ENCODE measurements at places on chromosomes 6 and 20.

GRCh38 chr6:105886066-105886813 lies 199.9 kb upstream of the PRDM1 start:
- DNase-seq, result peak; percentile 73

DNA sequence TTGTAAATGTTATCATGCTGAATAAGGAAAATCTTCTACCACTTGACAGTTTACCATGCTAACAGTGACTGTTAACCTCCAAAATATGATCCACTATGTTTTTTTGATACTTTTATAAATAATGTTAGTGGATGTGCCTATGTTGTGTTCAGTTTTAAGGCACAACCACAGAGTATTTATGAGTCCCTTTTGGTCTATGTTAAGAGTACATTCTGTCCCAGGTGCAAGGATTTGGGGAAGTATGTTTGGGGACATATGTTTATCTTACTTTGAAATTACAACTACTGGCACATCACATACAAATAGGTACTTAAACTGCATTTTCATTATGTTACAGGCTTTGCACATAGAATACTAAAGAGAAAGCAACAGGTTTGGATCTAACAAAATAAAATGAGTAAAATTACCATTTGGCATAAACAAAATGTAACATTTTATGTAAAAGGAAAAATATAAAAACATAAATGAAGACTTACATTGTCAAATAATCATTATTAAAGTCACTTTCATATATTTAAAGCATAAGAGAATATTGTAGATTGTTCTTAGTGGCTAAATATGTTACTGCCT lies 71.2 kb downstream of the SESN1 start:
- DNase-seq, result no peak

DNA sequence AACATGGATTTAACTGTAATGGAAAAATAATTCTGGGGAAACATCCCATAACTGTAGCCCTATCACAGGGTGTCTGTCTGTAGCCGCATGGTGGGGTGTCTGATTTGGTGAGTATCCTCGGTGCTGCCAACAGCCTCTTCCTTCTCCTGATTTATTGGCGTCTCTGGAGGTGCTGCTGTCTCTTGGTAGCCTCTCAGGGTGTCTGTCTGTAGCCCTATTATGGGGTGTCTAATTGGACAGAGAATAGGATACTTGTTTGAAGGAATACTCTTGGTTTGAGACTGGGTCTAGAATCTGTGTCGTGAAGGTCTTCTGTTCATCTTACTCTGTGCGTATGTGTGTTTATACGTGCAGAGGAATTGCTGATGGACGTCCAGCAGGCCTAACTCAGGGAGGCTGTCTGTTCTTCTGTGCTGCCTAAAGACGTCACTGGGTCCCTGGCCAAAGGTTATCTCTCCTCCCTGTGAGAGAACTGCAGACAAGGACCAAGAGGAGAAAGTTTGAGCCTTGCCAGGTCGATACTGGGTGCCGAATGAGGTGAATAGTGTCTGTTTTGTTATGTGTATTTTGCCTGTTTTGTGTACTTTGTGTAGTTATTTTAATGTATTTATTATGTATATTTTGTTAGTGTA lies 18.9 kb upstream of the AGPAT4 start:
- DNase-seq, result no peak

DNA sequence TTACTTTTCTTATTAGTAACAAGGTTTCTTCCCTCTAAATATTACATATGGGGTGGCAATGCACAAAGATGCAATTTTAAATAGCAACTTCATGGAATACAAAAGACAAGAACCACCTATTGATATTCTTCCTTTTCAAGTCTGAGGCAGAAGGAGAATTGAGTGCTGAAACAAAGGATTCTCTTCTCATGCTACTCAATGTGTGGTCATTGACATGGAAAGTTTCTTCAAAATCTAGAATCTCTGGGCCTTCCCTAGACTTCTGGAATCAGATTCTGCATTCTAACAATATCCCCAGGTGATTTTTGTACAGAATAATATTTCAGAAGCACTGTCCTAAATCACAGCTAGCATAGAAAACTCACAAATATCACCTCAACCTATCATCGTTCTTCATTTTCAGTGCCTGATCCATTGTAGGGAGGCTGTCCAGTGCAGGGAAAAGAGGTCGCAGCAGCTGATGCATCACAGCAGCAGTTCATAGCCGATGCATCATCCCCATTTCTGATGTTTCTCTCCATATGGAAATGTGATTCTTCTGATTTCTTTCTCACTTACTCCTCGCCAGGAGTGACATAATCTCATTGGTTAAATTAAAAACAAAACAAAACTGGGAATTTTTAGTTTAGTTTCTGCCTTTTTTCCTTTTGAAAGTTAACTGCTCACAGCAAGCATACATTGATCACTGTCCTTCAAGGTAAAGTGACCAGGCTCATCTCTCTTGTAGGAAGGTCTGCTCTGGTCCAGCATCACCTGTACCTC lies 139.5 kb upstream of the FAM83B start:
- no peak for DNase-seq

DNA sequence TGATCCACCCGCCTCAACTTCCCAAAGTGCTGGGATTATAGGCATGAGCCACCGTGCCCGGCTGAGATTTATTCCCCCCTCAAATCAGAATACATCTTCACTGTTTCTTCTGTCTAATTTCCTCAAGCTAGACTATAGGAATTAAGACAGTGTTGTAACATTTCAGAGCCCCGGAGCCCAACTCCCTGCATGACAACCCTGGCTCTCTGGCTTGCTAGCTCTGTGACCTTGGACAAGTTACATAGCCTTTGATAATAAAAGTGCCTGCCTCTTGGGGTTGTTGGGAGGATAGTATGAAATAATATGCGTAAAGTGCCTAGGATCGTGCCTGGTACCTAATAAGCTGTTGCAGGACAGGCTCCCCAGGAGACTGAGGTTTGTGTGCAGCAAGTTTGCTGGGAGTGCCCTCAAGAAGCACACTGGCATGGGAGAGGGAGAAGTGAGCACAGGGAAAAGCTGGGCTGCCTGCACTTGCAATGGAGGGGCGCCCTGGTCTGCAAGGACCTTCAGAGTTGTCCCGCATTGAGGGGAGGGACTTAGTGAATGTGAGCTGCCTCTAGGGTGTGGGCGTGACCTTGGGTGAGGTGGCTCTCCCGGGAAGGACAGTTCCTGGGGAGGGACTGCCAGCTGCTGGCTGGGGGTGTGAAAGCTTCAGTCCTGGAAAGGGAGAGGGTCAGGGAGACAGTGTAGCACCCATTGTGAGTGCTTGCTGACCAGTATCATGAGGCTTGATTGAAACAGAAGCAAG lies 43.4 kb downstream of the TAF8 start:
- no peak for DNase-seq

GRCh38 chr6:154245506-154245905 lies 111.1 kb downstream of the IPCEF1 start:
- no peak for DNase-seq

DNA sequence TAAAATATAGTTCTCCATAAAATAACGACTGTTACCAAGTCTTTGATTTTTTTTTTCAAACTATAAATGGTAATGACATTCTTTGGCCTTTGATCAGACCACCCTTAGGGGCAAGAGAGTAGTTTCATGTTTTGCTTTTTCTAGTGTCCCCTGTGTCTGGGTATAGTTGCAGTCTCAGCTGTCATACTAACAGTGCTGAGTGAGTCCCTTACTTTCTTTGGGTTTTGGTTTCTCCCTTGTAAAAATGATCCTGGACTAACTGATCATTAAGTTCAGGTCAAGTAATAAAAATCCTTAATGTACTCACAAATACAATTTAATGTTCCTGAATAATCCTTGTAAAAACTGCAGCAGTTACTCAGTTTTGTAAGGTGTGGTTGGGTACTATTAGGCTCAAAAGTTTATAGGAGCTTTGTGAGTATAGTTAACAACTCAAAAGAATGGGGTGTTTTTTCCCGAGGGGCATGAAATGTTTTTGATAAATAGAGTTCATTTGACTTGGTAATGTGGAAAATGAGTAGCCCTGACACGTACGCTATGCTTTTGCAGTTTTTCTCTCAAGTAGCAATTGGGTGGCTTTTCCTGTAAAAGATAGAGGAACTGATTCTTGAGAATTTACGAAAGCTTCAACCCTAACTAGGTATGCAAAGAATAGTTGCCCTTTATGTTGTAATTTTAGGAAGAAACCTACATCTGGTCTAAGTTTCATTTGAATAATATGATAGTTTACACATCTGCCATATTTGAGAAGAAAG lies 6.2 kb downstream of the PTPN1 start:
- peak; percentile 64 for DNase-seq

- no peak for DNase-seq
These were observed 118.2 kb downstream of the TENT5A start for GRCh38 chr6:81634155-81634880.

GRCh38 chr6:125639466-125640020 lies 109.9 kb upstream of the HEY2 start:
- DNase-seq, result no peak

- DNase-seq, result no peak
These were observed 70.3 kb upstream of the RALGAPA2 start for GRCh38 chr20:20782755-20783154.

DNA sequence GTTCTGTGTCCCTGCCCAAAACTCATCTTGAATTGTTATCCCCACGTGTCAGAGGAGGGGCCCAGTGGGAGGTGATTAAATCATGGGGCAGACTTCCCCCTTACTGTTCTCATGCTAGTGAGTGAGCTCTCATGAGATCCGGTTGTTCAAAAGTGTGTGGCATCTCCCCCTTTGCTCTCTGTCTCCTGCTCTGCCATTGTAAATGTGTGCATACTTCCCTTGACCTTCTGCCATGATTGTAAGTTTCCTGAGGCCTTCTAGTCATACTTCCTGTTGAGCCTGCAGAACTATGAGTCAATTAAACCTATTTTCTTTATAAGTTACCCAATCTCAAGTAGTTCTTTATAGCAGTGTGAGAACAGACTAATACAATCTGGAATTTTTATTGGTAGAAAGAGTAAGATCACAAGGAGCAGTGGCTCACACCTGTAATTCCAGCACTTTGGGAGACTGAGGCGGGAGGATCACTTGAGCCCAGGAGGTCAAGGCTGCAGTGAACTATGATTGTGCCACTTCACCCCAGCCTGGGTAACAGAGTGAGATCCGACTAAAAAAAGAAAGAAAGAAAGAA lies 47.1 kb upstream of the SLC22A16 start:
- DNase-seq, result no peak

- DNase-seq, result peak; percentile 57
These were observed 4.9 kb upstream of the UBE2J1 start for GRCh38 chr6:89357390-89357789.

GRCh38 chr20:53608456-53609452 lies 15.1 kb upstream of the ZNF217 start:
- DNase-seq, result no peak

DNA sequence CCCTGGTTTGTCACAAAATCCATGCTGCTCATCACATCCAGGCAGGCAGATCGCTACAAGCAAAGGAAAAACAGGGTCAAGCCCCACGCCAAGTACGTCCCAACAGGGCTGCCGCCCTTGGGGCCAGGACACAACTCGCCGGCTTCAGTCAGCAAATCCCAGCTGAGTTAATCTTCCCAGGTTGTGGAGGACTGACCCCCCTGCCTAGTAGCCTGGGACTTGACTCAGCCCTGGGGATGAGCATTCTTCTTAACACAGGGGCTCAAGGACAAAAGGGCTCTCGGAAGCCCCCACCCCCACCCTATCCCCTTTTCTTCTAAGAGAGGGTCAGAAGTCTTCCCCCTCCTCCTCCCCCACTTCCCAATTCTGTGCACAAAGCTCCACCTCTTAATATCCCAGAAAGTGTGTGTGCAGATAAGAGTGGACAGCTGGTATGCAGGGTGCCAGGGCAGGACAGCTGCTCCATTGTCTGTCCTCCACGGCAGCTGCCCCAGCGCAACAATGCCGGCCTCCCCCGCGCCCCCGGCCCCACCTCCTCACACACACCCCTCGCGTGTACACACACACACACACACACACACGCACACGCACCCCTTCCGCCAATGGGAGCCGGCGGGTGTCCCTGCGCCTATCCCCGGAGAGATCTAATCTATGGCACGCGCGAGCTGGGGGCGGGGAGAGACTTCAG lies 4.5 kb downstream of the DLL1 start:
- DNase-seq, result no peak

DNA sequence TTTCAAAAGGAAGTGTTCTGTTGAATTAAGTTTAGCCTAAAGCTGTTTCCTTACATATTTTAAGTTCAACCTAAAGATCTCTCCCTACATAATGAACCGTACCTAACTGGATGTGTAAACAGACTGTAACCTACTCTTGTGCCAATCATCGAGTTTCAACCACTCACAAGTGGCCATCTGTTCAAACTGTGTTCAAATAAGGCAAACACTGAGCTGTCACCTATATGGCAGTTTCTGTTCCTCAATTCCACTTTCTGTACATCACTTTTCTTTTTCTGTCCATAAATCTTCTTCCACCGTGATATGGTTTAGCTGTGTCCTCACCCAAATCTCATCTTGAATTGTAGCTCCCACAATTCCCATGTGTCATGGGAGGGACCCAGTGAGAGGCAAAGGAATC lies 428.6 kb downstream of the HACE1 start:
- no peak for DNase-seq

DNA sequence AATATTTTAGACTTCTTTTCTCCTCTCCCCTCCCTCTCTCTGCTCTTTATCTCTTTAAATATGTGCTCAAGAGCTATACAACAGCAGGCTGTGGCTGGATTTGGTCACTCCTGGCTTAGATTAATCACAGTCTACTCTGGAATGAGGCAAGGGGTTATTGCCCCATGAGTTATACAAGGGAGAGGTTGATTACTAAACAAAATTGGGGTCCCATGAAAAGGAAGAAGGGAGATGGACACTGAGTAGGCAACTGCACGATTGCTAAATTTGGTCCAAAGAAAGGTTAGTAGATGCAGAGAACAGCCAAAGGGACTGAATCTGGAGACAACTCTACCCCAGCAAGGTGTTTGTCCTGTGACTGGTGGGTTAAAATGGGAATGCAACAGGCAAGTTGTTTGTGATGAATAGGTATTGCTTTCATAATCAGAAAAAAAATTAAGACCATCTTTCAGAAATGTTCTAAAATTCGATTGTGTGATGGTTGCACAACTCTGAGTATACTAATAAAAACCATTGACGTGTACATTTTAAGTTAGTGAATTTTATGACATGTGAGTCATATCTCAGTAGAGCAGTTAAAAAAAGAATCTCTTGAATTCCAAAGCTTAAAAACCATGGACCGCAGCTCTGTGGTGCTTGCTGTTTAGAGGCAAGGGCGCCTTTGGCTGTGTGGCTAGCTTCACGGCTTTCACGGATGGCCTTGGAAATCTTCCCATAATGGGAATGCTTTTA lies 57.1 kb downstream of the KIZ start:
- no peak for DNase-seq

- DNase-seq, result no peak
These were observed 4.5 kb upstream of the SSR1 start for GRCh38 chr6:7317538-7317937.

GRCh38 chr6:81767163-81767891 lies 14.8 kb upstream of the TENT5A start:
- peak; percentile 91 for DNase-seq

DNA sequence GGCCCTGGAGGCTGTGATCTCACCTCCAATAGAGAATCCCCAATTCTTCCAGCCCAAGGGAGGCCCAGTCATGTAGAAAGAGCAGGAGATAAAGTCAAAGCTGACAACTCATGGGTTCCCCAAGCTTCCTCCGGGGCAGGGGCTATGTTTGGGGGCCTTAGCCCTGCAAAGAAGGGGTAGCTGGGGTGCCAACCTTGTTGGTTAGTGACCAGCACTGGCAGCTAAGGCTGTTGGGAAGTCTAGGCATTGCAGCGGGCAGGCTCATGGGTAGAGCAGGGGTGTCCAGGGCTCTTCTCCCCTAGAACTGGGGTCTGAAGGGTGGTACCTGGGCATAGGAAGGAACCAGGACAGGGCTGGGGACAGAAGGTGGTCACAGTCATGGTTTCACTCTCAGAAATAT lies 36.4 kb downstream of the TGM2 start:
- no peak for DNase-seq

Measured in AML-193 (cell line).